Head of caudate nucleus (tissue), 42 donors: ENCODE measurements at places on chromosomes 16 and 17.
A peak's percentile ranks its signal among the peaks of the same experiment; 100 is the strongest.

- no peak for DNase-seq
Observed at GRCh38 chr16:4365014-4365406, 6.6 kb upstream of the VASN start.

DNA sequence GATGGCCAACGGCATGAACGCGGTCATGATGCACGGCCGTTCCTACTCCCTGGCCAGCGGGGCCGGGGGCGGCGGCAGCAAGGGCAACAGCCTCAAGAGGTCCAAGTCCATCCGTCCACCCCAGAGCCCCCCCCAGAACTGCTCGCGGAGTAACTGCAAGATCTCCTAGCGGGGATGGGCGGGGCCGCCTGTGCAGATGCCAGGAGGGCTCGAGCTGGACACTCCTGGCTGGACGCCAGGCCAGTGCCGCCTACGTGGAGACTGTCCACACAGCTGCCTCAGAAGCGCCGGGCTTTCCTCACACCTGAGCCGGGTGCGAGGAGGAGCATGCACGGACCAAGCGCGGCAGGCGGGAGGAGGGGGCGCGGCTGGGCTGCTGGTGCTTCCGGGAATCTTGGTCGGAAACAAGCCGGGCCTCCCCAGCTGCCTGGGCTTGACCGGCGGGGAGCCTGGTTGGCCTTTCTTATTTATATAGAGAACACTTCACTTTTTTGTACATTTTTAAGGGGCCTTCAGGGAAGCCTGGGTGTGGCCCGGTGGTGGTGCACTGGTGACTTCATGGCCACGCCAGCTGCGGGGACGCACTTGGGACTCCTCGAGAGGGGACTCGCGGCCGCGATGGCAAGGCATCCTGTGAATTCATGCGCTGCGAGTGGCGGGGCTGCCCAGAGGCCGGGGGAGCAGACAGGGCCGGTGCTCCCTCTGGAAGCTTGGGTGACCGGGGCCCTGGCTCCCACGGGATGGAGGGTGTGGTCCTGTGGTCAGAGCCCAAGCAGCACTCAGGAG, 3.1 kb upstream of the WFIKKN1 start:
- no peak for DNase-seq

DNA sequence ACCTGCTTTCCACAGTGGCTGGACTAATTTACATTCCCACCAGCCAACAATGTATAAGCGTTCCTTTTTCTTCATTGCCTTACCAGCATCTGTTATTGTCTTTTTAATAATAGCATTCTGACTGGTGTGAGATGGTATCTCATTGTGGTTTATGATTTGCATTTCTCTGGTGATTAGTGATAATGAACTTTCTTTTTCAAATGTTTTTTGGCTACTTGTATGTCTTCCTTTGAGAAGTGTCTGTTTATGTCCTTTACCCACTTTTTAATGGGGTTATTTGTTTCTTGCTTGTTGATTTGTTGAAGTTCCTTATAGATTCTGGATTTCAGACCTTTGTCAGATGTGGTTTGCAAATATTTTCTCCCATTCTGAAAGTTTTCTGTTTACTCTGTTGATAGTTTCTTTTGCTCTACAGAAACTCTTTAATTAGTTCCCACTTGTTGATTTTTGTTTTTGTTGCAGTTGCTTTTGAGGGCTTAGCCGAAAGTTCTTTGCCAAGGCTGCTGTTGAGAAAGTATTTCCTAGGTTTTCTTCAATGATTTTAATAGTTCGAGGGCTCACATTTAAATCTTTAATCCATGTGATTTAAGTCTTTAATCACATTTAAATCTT, 26.8 kb downstream of the ITGAM start:
- DNase-seq: no peak

GRCh38 chr17:73562896-73563295, 81.3 kb downstream of the SDK2 start:
- no peak for DNase-seq

DNA sequence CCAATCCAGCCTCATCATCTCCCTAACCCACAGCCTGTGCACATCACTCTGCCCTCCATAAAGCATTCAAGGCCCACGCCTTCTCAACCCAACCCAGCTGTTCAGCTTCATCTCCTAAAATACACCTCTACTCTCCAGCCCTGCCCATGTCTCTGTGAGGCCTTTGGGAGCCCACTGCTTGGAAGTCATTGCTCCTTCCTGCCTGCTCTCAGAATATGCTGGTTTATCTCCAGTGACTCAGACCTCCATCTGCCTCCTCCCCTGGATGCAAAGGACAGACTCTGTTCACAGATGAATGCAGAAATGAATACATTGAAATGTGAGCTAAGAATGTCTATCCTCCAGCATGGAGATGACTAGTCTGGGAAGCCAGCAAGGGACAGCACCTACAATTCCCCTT, 19.0 kb downstream of the KCNG4 start:
- DNase-seq: no peak

GRCh38 chr16:52925143-52925542, 127.6 kb downstream of the CHD9NB start:
- no peak for DNase-seq

GRCh38 chr16:30628628-30629540, 18.7 kb upstream of the ZNF689 start:
- peak; percentile 82 for DNase-seq

- DNase-seq: no peak
Observed at GRCh38 chr17:72913142-72913682, 179.3 kb downstream of the SLC39A11 start.

DNA sequence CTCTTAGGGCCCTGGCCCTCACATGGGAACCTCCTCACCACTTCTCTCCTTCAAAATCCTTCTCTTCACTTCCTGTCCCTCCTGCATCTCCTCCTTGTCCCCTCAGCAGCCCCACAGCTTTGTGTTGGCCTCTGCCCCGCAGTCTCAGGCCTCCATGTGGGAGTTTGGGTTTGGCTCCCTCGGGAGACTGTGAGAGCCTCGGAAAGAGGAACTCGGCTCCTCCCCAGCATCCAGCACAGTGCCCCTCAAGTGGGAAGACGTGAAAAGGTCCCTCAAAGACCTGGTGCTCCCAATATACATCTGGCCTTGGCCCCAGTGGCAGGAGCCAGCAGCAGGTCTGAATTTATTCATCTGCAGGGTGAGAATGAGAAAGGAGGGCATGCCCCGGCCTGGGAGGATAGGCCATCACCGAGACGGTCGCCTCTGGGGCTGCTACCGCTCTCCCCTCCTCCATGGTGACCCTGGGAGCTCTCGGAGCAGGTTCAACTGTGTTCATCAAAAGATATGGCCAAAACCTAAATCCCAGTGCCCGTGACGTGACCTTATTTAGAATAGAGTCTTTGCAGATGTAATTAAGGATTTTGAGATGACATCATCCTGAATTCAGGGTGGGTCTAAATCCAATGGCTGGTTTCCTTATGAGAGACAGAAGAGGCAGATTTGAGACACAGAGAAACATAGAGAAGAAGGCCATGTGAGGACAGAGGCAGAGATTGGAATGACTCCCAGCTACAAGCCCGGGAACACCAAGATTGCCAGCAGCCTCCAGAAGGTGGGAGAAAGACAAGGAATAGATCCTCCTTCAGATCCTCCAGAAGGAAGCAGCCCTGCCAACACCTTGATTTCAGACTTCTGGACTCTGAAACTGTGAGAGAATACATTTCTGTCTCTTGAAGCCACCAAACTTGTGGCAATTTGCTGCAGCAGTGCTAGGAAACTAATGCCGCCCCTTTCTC, 135.1 kb downstream of the MRM1 start:
- DNase-seq: peak; percentile 17

DNA sequence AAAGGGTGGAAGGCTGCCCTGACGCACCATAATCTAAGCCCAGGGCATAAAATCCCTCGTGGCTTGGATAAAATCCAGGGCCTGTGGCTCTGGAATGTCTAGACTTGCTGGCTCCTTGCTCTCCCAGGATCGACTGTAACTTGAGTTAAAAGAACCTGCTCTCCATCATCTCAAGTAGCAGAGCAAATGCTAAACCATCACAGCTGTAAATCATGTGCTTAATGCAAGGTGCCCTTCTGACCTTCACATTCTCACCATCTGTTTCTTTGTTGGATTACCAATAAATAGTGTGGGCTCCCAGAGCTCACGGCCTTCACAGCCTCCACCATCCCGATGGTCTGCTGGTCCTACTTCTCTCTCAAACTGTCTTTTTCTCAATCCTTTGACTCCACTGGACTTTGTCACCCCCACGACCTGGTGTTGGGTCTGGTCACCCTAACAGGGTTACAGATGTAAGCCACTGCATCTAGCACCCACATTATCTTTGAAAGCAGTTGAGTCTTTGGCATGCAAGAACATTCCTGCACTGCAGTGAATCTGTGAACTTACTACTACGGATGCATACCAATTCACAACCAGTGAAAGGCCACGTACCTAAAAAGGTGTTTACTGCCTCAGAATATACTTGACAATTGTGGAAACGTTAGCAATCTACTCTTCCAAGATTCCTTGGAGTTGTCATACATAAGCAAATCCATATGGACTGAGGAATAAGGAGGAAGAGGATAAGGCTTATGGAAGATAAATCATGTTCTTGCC, 15.3 kb downstream of the RSL1D1 start:
- DNase-seq: no peak

DNA sequence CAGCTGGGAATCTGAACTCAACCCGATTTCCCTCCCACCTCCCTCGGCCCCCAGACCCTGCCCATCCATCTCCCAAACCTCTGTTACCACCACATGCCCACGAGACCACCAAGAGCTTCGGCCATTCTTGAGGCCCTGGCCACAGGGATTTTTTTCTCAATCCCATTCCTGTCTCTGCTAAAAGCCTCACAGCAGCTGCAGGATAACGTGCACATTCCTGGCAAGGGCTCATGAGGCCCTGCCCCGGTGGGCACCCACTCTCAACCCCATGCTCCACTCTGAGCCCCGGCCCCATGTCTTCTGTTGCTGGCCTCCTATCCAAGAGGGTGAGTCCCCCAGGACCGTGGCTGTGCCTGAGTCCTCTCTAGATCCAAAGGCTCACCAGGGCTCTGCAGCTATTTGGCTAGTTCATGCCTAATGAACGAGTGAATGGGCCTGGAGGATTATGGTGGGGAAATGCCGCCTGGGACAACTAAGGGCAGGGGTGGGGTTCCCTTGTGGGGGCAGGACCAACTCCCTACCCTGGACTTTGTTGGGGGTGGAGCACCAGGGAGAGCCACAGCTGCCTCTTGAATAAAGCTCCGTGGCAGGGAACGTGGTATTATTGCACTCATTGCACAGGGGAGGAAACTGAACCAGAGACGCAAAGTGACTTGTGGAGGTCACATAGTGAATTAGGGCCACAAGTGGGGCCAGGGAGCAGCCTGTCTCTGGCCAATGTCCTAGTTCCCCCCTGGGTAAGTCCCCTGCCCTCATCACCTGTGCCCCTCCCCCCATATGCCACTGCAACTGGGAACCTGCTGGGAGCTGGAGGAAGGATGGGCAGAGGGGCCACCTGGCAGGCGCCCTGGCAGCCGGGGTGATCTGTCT, 113.8 kb upstream of the SMURF2 start:
- DNase-seq: no peak

DNA sequence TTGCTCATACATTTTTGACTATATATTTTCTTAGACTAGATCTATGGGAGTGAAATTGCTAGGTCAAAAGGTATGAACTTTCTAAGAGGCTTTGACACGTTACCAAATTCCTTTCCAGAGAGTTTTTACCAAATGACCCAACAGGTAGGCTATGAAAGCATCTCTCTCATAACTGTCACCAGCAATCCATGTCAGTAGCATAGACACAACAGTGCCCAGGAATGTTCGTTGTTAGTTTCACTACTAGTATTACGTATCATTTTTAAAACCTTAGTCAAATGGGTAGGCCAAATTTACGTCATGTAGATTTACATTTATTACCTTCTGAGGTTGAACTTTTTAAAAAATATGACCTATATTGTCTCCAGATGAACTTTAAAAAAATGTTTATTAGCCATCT, 66.8 kb downstream of the MARCHF10 start:
- DNase-seq: no peak

- no peak for DNase-seq
Observed at GRCh38 chr16:52497067-52497816, 49.7 kb downstream of the TOX3 start.

DNA sequence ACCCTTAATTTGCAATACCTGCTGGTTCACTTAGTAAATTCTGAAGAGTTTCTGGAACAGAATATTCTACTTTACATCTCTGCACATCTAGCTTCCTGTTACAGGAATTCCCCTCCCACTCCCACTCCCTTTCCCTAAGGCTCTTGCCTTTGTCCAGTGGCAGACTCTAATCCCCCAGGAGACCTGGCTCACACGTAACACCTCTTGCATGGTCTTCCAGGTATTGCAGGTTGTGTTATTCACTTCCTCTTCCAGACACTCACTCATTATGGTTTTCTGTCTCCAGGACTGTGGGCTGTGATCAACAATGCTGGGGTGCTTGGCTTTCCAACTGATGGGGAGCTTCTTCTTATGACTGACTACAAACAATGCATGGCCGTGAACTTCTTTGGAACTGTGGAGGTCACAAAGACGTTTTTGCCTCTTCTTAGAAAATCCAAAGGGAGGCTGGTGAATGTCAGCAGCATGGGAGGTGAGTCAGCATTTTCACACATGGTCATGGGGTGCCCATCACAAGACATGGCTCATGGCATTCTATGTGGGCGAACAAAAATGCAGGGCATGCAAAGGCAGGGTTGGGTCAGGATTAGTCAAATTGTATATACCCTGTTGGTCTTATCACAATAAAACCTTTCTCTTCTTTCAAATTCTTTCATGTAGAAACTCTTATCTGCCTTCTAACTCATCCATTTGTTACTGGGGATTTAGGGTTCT, 35.8 kb downstream of the HSD17B2 start:
- DNase-seq: no peak

DNA sequence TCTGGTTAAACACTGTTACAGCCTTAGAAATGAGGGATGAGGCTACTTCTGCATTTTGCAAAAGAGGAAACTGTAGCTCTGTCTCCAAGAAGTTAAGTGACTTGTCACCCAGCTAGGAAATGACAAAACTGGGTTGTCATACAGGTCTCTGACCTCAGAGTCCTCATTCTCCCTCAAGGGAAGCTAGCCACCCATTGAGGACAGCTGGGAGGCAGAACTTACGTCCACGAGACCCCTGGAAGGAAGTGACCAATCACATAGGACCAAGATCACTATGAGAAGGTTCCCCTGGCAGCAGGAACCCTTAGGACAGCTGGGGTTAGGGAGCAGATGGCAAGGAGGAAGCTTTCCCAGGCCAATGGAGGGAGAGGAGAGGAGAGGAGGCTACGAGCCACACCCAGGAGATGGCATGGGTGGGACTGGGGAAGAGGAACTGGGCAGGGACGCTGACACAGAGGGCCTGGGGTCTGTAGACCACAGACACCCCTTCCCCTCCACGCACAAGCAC, 11.2 kb downstream of the METTL22 start:
- DNase-seq: no peak

DNA sequence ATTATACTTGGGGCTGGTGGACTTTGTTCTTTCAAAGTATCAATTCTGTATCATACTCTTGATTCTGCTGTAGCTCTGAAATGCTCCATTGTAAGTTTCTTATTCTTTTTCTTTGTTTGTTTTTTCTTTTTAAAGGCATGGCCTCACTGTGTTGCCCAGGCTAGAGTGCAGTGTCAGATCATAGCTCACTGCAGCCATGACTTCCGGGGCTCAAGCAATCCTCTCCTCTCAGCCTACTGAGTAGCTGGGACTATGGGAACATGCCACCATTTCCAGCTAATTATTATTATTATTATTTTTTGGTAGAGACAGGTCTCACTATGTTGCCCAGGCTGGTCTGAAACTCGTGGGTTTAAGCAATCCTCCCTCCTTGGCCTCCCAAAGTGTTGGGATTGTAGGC, 38.9 kb upstream of the METTL9 start:
- no peak for DNase-seq
